ENCODE measurements at places on chromosomes 2 and 18.

DNA sequence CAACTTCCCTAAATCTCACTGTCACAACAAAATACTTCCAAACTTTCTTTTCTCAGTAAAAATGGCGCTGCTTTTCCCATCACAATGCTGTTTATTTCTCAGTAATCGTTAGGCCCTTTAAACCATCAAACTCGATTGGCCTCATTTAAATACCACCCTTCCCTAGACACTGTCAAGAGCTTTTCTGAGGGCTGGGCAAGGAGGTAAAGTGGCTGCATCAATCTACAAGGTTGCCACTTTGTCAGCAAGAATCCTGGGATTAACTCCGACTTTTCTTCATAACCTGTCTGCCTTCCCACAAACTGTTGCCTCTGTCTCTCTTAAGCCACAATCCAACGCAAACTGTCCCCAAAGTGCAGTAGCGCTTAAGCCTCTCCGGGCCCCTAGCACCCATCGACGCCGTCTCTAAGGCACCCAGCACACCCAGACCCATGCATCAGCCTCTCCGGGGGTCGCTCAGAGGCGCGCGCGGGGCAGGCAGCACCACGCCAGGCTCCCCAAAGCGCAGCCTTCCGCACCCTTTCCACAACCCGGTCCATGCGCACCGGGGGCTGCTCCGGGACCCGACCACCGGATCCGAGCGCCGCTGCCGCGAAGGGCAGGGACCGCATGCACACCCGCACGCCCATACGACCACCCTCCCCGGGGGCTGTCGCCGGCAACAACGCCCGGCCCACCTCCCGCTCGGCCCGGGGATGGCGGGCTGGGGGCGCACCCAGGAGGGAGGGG lies 683 bp downstream of the MBOAT2 start:
- DNase-seq = no peak

DNA sequence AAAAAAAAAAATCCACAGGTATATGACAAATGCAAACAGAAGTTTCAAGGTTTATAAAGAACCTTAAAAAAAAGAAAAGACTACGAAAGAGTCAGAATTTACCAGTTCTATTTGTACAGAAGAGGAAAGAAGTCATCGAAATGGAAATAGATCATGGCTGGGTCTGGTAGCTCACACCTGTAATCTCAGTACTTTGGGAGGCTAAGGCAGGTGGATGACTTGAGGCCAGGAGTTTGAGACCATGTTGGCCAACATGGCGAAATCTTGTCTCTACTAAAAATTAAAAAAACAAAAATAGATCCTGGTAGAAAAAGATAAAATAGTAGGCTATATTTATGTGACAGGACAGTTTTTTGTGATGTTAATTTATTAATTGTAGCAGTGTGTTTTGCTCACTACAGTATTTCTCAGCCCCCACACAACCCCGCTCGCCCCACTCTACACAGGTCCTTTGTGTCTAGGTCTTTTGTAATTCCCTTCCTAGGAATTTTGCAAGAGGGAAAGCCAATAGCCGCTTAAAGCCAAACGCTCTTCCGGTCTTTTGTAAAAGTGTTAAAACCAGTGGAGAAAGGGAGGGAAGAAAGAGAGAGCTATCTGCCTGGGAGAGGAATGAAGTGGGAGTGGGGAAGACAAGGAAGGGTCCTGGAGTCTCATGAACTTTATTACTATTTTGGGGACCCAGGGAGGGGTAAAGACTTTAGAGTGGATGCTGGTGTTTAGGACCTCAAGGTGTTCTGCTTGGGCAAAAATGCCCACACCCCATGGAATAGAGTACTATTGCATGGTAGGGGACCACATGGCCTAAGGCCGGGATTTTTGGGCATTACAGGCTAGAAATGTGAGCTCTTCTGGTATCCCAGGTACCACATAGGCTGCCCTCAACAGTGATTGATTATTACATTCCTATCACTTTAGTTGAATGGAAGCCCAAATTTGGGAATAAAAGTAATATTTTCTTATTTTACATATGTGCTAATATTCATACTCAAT lies 59.4 kb upstream of the XPO1 start:
- no peak for DNase-seq

DNA sequence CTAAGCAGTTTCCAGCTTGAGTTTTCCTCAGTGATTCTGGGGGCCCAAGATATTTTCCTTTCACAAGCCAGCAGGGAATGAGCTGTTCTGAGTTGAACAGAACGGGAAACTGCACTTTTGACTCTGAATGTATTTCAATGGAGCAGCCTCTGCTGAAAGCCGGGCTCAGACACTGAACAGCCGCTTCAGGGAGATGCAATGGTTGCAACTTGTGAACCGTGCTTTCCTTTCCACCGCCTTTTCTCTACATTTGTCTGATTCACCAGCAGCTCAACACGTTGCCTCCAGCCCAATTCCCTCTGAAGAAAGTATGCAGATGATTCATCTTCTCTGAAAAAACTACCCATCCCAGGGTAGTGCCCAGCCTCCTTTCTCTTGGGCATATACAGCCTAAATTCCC lies 119.3 kb upstream of the PKDCC start:
- DNase-seq = no peak

- no peak for DNase-seq
These were observed 20.0 kb upstream of the NABP1 start for GRCh38 chr2:191657977-191658376.

DNA sequence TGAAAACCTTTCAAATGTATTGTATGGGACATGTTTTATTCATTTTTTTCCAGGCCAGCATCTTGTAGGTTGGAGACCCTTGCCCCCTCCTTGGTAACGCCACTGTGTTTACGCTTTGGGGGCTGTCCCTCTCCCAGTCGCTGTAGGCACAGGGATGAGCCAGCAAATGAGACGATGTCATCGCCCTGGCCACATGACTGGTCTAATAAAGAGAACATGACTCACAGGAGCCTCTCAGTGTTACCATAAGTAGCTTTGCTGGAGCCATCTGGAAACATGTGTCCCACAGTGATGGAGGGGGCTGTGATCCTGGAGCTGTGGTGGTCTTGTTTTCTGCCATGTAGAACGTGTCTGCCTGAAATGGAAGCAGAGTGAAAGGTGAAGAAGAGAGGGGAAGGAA lies 78.9 kb downstream of the CD8B2 start:
- DNase-seq = no peak

DNA sequence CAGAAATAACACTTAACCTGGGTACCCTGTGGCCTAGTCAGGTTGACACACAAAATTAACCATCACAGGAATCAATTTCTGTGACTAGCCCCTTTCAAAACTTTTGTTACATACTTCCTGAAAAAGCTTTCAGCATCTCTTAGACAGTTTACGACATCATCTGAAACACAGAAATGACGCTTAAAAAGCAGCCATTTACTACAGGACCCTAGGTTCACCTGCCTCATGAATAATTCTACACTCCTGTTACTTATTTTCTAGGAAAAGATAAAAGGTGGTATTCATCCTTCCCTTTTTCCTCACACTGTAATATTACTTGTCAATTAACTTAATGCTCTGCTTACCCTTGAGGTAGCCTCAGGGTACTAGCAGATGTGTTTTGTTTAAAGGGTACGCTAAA lies 388.4 kb downstream of the IRS1 start:
- no peak for DNase-seq

GRCh38 chr2:2842466-2842865 lies 511.4 kb upstream of the MYT1L start:
- DNase-seq = no peak

- no peak for DNase-seq
These were observed 122.7 kb downstream of the MAP3K20 start for GRCh38 chr2:173198327-173198726.

- DNase-seq = no peak
These were observed 620.2 kb downstream of the CPS1 start for GRCh38 chr2:211176514-211177141.

DNA sequence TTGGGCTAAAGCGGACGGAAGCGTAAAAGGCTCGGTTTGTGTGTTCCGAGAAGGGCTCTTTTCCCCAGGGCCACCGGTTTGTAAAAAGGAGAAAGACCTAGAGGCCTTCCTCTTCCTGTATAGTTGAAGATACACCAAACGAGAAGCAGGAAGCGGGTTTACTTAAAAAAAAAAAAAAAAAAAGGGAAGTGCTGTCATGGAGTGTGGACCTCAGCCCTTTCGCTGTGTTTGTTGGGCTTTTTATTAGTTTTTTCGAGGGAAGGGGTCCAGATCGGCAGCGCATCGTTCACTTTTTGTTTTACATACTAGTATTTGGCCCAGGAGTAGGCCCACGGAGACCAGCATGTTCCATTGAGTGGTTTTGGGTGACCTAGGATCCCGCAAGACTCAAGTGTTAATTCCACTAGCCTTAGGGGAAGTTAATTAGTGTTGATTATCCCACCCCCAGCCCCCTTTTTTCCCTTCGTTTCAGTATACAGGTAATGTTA lies 676 bp downstream of the ACTR2 start:
- DNase-seq = no peak

DNA sequence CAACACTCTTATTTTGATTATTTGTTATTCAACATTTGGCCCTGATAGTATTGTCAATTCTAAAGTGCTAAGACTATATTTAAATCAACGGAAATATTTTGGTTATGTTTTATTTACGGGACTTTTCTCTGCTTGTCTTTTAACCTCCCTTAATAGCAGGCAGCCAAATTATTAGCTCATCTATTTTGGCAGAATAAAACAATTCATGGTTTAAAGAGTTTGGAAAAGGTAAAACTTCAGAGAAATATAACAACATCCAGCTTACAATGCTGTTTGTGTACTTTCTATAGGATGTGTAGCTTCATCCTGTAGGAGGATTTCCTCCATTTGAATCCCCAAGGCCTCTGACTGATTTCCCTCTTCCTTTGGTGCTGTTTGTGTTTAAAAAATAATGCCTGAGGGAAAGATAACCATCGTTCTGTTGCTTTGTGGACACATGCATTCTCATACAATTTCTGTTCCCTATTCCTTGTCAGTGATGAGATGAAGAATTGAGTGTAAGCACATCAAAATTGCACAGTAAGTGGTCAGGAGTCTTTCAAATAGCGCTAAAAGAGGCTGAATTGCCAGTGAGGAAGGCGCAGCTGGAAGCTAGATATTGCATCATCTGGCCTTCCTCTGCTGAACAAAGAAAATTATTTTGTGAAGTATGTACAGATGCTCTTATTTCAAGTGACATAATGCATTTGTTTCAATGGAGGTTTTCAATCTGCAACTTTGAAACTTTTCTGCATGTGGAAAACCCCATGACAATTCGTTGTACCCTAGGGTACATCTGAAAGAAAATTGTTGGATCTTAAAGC lies 80.3 kb downstream of the CD28 start:
- no peak for DNase-seq

GRCh38 chr2:152558158-152558984 lies 158.9 kb downstream of the PRPF40A start:
- no peak for DNase-seq

DNA sequence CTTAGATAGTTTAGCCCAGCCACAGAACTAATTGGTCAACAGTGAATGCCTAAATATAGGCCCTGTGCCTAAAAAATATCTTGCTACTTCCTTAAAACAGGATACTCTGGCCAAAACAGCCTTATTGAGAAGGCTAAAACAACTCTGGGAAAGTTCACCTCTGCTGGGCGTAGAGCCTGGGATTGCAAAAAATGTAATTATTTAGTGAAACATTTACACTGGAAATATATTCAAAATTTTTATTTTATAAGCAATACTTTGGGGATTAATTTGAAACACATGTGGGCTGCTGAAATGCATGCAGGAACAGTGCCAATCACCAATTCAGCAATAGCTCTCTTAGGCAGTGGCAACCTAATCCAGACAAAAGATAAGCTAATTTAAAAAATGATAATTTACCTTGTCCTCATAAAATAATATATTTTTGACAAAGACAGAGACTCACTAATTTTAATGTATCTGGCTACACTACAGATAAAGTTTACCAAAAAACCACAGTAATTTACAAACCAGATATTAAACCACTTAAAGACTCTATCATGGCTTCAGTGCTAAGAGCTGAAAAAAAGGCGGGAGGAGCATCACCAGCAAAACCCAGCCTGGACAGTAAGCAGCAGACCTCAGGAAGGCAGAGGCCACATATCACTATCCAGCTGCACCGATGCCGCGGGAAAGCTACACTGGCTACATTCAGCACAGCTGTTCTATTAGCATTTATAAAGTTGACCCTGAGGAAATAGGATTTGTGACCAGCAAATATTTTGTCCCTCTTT lies 18.5 kb downstream of the TRAK2 start:
- no peak for DNase-seq

DNA sequence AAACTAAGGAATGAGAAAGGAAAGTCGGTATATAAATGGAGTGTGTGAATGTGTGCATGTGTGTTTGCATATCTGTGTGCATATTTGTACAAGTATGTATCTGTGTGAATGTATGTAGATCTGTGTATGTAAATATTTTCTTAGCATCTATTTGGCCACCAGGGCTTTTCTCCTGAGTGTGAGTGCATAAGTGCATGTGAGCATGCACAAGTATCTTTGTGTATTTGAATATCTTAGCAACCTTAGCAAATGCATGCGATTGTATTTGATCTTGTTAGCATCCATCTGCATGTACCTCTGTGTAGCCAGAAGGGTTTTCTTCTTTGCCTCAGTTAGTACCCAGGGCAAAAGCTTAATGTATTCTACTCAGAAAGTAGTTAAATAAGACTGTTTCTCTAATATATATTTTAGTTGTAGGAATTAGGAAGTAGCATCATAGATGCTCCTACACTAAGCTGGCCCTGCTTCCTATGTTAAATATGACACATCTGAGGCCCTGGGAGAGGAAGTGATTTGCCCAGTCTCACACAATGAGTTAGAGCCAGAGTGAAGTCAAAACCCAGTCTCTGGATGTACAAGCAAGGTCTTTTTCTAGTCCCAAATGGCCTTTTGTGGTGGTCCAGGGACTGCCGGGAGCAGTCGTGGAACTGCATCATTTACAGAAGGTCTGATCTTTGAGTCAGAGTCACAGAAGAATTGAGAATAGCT lies 9.2 kb downstream of the FKBP1B start:
- DNase-seq = no peak
